ENCODE measurements at places on chromosomes 6 and 20. TPM values are rescaled to one million over a fixed set of nuclear protein-coding genes. Genes with fewer than 3 reads are reported as not detected.
A peak's percentile ranks its signal among the peaks of the same experiment; 100 is the strongest.

GRCh38 chr6:294656-295565 is 2.6 kb downstream of the DUSP22 start:
- H3K27ac ChIP-seq = no peak overlapping the region
- no peak overlapping the region for H3K4me3 ChIP-seq
- DNase-seq = no peak
- no peaks in the 10 kb centered on the region for H3K4me1 ChIP-seq
- H3K36me3 ChIP-seq = peaks cover 14% of the 10 kb centered on the region
- H3K27me3 ChIP-seq = no peaks in the 10 kb centered on the region

Gene OR2H1
- total RNA-seq = not detected

- no peak for DNase-seq
- no peak overlapping the region for H3K4me3 ChIP-seq
- no peak overlapping the region for H3K27ac ChIP-seq
- peaks cover 16% of the 10 kb centered on the region for H3K4me1 ChIP-seq
- H3K36me3 ChIP-seq = peaks cover 45% of the 10 kb centered on the region
- no peaks in the 10 kb centered on the region for H3K27me3 ChIP-seq
Measured at GRCh38 chr6:89643406-89643805, 4.9 kb upstream of the LYRM2 start.

DNA sequence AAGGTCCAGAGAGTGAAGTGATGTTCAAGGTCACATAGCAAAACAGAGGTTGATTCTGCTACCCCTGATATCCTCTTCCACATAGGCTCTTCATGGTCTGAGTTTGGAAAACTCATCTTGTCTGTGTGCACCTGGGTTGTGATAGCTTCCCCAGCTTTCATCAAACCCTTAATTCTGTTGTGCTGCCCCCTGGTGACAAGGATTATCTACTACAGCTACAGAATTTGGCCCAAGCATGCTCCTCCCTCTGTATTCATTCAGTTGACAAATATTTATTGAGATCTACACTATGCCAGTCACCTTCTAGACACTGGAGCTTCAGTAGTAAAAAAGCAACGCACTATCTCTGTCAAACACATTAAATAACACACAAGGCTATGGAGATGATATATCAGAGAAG is 50.4 kb downstream of the SMPDL3A start:
- peaks cover 25% of the 10 kb centered on the region for H3K27me3 ChIP-seq
- no peak overlapping the region for H3K27ac ChIP-seq
- H3K4me1 ChIP-seq = peaks cover 8% of the 10 kb centered on the region
- DNase-seq = peak; percentile 73
- H3K36me3 ChIP-seq = no peaks in the 10 kb centered on the region
- H3K4me3 ChIP-seq = no peak overlapping the region

Gene ISM1
- not detected for total RNA-seq

DNA sequence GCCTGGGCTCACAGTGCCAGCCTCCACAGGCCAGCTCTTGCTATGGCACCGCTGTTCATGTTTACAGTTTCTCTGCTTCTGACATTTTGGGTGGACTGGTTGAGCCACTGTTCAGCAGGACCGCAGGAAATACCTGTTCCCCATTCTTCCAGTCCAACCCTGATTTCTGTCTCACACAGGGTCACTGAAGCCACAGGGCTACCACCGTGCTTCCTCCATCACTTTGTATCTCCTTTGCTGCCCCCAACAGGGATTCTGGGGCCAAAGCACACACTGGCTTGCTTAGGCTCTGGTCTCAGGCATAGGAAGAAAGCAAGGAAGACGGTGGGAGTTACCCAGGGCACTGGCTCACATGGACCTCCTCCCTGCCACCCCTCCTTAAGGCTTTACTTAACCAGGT is 164.5 kb downstream of the UNC5CL start:
- H3K4me3 ChIP-seq = no peak overlapping the region
- no peak overlapping the region for H3K27ac ChIP-seq
- no peaks in the 10 kb centered on the region for H3K36me3 ChIP-seq
- peak; percentile 12 for DNase-seq

GRCh38 chr20:24783631-24784492 is 165.2 kb upstream of the CST7 start:
- H3K27ac ChIP-seq = no peak overlapping the region
- H3K4me1 ChIP-seq = no peaks in the 10 kb centered on the region
- H3K36me3 ChIP-seq = no peaks in the 10 kb centered on the region

All from Calu3 (cell line).